GM13976 (cell line): ENCODE measurements at places on chromosomes 16 and 17.

GRCh38 chr16:77570574-77570973 is 135.7 kb upstream of the ADAMTS18 start:
- DNase-seq: no peak

GRCh38 chr17:74383141-74383540 is 15.8 kb downstream of the GPR142 start:
- DNase-seq: no peak

- DNase-seq: no peak
Measured at GRCh38 chr16:49919327-49919726, 63.4 kb upstream of the ZNF423 start.

DNA sequence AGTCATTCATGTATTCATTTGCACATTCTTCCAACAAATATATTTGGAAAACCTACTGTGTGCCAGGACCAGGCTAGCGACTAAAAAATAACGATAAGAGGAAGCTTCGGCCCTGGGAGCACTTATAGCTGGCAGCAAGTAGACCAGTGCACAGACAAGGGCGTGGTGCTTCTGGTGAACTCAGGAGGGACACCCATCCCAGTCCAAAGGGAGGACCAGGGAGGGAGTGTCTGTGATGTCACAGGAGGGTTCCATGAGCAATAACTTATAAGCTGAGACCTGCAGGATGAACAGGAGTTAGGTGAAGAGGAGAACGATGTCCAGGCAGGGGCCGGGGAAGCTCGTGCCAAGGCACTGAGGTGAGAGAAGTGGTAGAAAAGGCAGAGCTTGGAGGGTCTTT is 17.4 kb upstream of the PHOSPHO1 start:
- DNase-seq: no peak

GRCh38 chr17:27566671-27567562 is 64.1 kb upstream of the LGALS9 start:
- DNase-seq: no peak

- DNase-seq: no peak
Measured at GRCh38 chr16:73605309-73605708, 557.4 kb upstream of the ZFHX3 start.

DNA sequence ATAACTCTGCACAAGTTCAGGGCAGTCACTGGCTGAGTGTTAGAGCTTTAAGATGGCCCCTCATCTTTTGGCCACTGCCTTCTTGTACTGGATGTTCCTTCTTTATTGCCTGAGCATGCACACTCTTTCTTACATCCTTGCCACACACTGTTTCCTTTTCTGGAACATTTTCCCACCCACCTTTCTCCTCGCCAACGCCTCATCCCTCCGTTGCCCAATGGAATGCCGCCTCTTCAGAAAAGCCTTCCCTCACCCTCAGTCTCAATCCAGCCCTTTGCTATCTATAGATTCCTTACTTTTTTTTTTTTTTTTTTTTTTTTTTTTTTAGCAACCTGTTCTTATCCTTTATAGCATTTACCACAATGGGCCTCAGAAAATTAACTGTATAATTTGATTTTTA is 47.9 kb upstream of the RBFOX1 start:
- no peak for DNase-seq

DNA sequence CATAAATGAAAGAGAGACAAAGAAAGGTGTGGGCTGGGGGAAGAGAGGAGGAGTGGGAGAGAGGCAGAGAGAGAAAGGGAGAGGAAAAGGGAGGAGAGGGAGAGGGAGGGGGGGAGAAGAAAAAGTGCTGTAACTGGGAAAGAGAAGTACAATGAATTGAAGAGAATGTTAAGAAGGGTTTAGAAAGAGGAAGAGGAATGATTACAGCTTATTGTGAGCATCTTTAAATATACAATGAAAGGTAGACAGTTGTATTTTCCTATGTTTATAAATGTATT is 229.1 kb upstream of the PMFBP1 start:
- DNase-seq: no peak

DNA sequence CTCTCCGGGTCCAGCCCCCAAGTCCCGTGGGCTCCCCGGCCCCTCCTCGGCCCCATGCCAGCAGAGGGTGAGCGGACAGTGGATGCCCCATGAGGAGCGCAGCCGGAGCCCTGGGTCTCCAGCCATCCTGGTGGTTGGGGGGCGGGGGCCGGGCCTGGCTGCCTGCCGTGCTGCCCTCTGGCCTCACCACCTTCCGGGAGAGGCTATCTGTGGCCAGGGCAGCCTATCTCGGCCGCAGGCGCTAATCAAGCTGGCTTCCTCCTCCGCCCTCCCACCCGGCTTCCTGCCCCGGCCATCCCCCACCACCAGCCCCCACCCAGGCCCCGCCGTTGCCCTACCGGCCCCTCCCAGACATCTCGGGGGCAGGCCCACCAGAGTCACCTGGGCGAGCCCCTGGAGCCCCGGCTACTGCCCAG is 46.8 kb downstream of the ZFPM1 start:
- DNase-seq: no peak

DNA sequence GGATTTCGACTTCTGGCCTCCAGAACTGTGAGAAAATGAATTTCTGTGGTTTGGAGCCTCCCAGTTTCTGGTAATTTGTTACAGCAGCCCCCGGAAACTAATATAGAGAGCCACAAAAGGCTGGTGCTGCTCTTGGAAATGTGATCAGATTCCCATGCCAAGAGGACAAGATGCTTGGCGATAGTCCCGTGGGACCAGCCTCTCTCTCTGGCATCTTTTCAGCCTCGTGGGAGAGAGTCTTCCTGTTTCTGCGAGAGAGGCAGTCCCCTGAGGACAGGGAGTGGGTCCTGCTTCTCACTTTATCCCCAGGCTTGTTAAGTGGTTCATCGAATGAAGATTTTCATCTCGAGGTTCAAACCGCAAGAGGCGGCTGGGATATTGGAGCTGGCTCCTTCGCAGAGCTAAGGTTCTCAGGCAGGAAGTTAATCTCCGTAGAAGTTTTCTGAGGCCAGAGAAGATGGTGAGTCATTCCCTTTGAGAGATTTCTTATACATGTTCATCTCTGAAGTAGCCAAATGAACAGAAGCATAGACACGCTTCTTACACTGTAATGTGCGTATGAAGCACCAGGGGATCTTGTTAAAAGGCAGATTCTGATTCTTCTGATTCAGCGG is 211.6 kb upstream of the SDK2 start:
- no peak for DNase-seq

DNA sequence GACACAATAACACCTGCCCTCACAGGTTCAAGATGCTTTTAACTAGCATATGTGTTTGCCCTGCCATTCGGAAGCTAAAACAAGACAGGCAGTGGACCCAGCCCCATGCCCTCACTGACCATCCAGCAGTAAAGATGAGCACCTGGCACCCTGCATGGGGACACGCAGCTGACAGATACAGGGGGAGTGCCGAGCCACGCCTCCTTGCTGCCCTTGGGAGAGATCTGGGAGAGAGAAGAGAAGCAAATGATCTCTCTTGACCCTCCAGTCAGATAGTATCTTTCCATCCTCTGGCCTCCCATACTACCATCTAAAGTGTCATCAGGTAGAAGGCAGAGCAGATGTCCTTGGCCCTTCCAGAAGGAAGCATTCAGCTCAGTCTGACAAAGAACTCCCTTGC is 40.6 kb upstream of the MYOCD start:
- no peak for DNase-seq

GRCh38 chr17:20999044-20999573 is 43.7 kb downstream of the USP22 start:
- DNase-seq: no peak

DNA sequence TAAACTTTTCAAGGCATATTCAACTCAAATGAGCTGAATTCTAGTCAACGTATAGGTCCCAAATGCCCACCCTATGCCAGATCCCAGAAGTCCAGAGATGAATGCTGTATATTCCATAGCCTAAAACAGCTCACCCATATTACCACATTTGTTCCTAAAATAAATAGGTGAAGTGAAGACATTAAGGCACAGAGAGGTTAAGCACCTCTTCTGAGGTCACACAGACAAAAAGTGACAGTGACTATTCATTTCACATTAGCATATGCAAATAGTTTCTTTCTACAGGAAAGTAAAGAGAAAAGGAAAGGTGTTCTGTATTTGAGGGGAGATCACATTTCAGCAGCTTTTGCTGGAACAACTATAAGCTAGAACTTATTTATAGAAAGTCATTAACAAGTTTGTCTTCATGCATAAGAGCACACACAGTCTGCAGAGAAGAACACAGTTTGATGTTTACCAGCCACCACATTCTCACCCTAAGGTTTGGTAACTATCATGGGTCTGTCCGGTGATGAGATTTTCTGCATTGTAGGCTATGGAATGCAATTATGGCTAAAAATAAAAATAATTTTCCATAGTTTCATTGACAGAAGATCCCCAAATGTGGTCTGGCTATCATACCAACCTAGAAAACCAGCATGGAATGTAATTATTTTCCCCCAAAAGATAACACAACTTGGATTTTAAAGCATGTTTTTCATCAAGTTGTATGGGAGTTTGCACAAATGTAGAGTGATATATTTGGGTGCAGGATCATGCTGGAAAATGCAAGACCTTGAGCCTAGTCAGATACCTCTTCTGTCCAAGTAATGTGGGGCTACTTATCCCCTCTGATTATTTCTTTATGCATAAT is 402.1 kb downstream of the UTP18 start:
- DNase-seq: no peak

DNA sequence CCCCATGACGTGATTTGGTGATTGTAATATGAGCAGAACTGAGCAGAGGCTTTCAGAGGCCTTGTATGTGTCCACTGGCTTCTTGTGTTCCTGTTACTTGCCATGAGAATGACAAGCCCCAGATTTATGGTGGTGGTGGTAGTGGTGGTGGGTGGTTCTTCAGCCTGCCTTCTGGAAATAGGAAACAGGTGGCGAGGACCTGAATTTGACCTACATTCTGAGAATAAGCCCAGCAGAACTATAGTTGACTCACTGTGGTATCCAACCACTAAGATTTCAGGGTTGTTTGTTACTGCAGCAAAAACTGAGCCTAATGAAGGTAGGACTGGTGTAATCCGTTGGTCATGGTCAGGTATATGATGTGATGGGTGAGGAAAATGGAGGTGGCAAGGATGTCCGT is 93.0 kb downstream of the SHISA9 start:
- DNase-seq: no peak

DNA sequence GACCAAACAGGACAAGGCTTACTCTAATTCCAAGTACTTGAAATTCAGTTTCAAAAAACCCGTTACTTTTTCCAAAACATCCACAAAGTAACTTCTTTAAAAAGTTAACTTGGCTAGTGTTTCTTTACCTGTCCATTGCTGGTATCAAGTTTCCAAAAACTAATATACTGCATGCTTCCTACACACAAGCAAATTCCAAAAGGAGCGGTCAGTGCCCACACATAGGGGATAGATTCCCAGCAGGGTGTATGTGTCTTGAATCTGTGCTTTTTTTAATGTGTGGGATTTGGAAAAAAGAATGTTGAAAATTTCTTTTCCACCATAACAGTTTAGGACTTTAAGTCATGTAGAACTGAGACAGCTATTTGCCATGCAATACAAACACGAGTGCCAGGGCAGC is 367.8 kb upstream of the SOX9 start:
- DNase-seq: no peak

DNA sequence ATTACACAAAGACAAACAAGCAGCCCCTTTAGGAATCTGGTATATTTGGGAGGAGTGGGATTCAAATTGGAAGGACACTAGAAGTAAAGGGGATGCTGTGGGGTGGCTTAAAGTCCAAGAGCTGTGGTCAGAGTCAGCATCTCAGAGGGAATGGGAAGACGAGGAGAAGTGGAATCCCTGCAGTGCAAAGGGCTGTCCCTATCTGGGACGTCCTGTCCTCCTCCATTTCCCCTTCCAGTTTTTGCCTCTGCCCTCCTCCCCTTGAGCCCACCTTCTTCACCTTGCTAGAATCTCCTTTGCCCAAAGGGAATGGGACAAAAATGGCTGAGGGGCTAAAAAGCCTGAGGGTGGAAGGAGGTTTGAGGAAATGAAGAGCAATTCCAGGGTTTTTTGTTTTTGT is 4.2 kb upstream of the PLXDC1 start:
- DNase-seq: no peak

DNA sequence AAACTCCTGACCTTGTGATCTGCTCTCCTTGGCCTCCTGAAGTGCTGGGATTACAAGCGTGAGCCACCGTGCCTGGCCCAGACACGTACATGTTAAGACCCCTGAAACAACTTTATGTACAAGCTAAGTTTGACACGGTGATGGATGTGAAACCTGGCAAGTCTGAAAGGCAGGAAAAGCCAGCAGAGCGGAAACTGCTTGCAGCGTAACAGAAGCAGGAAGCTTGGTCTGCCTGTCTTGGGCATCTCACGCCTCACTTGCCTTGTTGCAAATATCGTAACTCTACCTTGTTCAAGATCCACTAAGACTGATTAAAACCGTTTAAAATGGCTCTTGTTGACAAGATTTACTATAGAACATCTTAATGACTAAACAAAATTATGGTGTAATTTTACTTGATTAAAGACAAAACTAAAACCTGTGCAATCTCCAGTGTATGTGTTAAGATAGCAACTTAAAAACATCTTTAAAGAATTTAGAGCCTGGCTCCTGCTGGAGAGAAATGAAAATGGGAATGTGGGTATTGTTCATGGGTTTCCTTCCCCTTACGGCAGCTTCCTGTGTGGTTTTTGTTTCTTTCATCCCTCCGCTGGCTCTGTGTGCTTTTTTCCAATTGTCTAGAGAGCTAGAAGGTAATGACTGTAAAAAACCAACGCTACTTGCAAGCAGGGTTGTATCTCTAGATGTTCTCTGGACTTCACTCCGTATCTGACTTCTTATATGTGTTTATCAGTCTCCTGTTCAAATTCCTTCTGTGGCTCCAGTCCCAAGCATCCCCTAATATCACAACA is 477.6 kb downstream of the XYLT1 start:
- DNase-seq: no peak

DNA sequence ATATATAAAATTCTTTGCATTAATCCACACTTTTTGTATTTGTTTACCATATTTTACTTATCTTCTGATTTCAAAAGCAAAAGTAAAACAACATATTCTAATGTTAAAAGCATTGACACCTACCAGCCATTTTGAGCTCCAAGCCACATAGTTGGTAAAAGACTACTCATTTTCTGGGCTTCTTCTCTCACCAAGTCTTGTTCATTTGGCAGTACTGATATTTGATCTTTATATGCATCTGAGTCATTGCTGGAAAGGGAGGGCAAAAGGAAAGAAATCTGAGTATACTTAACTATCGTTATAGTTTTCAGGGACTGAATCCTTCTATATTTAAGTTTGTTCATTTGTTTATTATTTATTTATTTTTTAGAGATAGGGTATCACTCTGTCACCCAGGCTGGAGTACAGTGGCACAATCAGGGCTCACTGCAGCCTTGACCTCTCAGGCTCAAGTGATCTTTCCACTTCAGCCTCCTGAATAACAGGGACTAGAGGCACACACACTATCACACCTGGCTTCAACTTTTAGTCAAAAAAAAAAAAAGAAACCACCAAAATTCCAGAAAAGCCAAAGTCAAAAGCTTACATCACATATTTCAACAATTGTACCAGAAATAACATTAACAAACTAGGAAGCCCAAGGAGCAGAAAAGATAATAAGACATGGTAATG is 121.0 kb upstream of the TOB1 start:
- DNase-seq: no peak

DNA sequence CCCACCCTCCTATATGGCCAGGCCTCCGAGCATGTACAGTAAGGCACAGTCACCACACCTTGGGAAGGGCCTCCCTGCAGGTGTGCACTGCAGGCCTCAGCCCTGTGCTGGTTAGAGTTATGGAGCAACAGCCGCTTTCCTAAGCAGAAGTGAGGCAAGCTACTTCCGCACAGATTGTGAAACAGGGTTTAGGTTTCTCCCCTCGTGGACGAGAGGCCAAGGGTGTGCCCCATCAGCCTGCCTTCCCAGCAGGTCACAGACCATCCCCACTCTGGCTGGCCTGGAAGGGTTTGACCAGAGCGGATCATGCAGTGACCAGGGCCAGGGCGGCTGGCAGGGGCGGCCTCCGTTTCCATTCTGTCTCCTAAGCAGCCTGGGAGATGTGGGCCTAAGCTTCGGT is 4.7 kb downstream of the MSRB1 start:
- no peak for DNase-seq
